ENCODE measurements at places on chromosomes 3 and 15. TPM values are rescaled to one million over a fixed set of nuclear protein-coding genes. Genes with fewer than 3 reads are reported as not detected.

Gene SUCNR1
- not detected for total RNA-seq

Gene CTXN2
- total RNA-seq, result 0.04 TPM

Gene LTK
- total RNA-seq, result not detected

Gene SLC35G2
- 28.8 TPM for total RNA-seq

Gene TAGLN3
- total RNA-seq, result not detected

Gene PRSS50
- not detected for total RNA-seq

Gene FOXL2
- 3.3 TPM for total RNA-seq

Gene PCYT1A
- total RNA-seq, result 34.6 TPM

Gene LSMEM2
- 0.05 TPM for total RNA-seq

Gene CLDN11
- 0.14 TPM for total RNA-seq

Gene B3GALNT1
- 0.08 TPM for total RNA-seq

Gene TMEM40
- 0.29 TPM for total RNA-seq

Gene AMT
- total RNA-seq, result not detected

Gene NTRK3
- 22.2 TPM for total RNA-seq

Gene MAN2A2
- 30.2 TPM for total RNA-seq

Gene MASP1
- not detected for total RNA-seq

Gene SERINC4
- 0.05 TPM for total RNA-seq

Gene CD200
- total RNA-seq, result not detected

Gene KBTBD13
- total RNA-seq, result not detected

Gene MTMR10
- 14.2 TPM for total RNA-seq

Gene GRK7
- not detected for total RNA-seq

Gene ISLR
- 0.39 TPM for total RNA-seq

Gene ROPN1
- not detected for total RNA-seq

Gene NEDD4
- total RNA-seq, result 44.4 TPM

Gene CP
- 3.4 TPM for total RNA-seq

Gene CNTN6
- not detected for total RNA-seq

Gene RARB
- total RNA-seq, result 13.0 TPM

Gene GOLGA6A
- total RNA-seq, result 0.09 TPM

Gene ANKUB1
- not detected for total RNA-seq

Gene ERC2
- not detected for total RNA-seq

Gene SLC22A13
- not detected for total RNA-seq
